ENCODE measurements at places on chromosomes 4 and X. TPM values are rescaled to one million over a fixed set of nuclear protein-coding genes. Genes with fewer than 3 reads are reported as not detected.

Gene MAP9
- under 0.01 TPM for total RNA-seq

Gene SEPTIN6
- total RNA-seq, result 16.3 TPM

Gene CHRNA9
- total RNA-seq, result not detected

Gene PPARGC1A
- 9.5 TPM for total RNA-seq

Gene NUP54
- 43.3 TPM for total RNA-seq

Gene SUPT20HL1
- not detected for total RNA-seq

Gene HSFX3
- not detected for total RNA-seq

Gene LUZP4
- not detected for total RNA-seq

Gene CXCL3
- total RNA-seq, result 0.22 TPM

Gene SSX5
- not detected for total RNA-seq

Gene NPY1R
- total RNA-seq, result not detected

Gene DYNLT3
- total RNA-seq, result 22.9 TPM

Gene GRIA2
- total RNA-seq, result under 0.01 TPM

Gene NXF2B
- not detected for total RNA-seq

Gene NLRP2B
- under 0.01 TPM for total RNA-seq

Gene PGRMC2
- 14.2 TPM for total RNA-seq

Gene PHEX
- total RNA-seq, result 0.87 TPM

Gene TIMM8A
- total RNA-seq, result 2.6 TPM

Gene CT55
- total RNA-seq, result not detected

Gene FMR1NB
- not detected for total RNA-seq

Gene FREM3
- total RNA-seq, result 0.22 TPM

Gene TKTL1
- total RNA-seq, result not detected

Gene UGT2B10
- not detected for total RNA-seq

All from lung microvascular endothelial cell (primary cell).